ENCODE measurements at places on chromosomes 1 and 21.

GRCh38 chr1:14568716-14569355 is 29.6 kb upstream of the KAZN start:
- H3K27me3 ChIP-seq, result peaks cover 18% of the 10 kb centered on the region
- DNase-seq, result no peak
- H3K27ac ChIP-seq, result no peak overlapping the region
- H3K4me3 ChIP-seq, result no peak overlapping the region

GRCh38 chr1:87007323-87007722 is 92.9 kb downstream of the HS2ST1 start:
- no peaks in the 10 kb centered on the region for H3K27me3 ChIP-seq
- peaks cover 6% of the 10 kb centered on the region for H3K36me3 ChIP-seq

DNA sequence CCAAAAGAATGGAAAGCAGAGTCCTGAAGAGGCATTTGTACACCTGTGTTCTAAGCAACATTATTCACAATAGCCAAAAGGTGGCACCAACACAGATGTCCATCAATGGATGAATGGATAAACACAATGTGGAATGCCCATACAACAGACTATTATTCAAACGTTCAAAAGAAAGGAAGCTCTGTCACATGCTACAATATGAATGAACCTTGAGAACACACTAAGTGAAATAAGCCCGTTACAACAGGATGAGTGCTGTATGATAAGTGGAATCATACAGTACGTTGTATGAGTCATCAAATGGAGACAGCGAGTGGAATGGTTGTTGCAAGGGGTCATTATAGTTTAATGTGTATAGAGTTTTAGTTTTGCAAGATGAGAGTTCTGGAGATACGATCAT is 80.1 kb downstream of the SH3BGR start:
- H3K36me3 ChIP-seq, result no peaks in the 10 kb centered on the region
- H3K4me1 ChIP-seq, result no peaks in the 10 kb centered on the region
- H3K27me3 ChIP-seq, result peaks cover 9% of the 10 kb centered on the region
- no peak overlapping the region for H3K4me3 ChIP-seq

DNA sequence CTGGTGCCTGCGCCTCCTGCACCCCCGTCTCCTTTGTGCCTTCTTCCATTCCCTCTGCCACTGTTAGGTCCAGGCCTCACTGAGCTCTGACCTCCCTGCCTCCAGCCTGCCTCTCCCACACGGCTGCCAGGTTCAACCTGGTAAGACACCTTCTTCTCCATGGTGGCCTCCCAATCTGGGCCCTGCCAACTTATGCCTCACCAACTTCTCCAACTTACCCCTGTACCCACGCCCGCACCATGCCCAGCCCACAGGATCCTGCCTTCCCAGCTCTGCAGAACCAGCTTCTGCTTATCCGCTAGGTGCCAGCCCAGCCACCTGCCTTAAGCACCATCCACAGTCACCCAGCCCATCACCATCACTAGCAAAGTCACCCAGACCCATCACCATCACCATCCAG is 37.2 kb downstream of the PDE9A start:
- H3K36me3 ChIP-seq, result no peaks in the 10 kb centered on the region
- H3K4me1 ChIP-seq, result peaks cover 3% of the 10 kb centered on the region
- no peak for DNase-seq
- H3K27ac ChIP-seq, result no peak overlapping the region
- no peak overlapping the region for H3K4me3 ChIP-seq

DNA sequence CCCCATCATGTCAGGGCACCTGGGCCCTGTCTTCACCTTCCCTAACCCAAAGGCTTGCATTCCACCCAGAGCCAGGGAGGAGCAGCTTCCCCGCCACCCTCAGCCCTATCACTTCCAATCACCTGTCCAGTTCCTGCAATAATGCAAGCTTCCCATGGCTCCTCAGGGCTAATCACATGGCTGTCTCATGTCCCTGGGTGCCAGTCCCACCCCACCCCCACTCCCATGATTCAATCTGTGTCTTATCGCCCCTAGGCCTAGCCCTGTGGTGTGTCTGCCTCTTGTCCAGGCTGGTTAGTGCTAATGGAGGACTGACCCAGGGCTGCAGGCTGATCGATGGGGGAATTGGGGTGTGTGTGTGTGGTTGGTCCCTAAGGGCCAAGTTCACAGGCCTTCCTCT is 11.0 kb upstream of the PEAR1 start:
- H3K36me3 ChIP-seq, result no peaks in the 10 kb centered on the region
- DNase-seq, result no peak
- H3K4me1 ChIP-seq, result no peaks in the 10 kb centered on the region
- no peak overlapping the region for H3K27ac ChIP-seq
- H3K27me3 ChIP-seq, result peaks cover 52% of the 10 kb centered on the region
